Ovary (tissue), 10 donors: ENCODE measurements at places on chromosomes 2 and 18. TPM values are rescaled to one million over a fixed set of nuclear protein-coding genes. Genes with fewer than 3 reads are reported as not detected.

DNA sequence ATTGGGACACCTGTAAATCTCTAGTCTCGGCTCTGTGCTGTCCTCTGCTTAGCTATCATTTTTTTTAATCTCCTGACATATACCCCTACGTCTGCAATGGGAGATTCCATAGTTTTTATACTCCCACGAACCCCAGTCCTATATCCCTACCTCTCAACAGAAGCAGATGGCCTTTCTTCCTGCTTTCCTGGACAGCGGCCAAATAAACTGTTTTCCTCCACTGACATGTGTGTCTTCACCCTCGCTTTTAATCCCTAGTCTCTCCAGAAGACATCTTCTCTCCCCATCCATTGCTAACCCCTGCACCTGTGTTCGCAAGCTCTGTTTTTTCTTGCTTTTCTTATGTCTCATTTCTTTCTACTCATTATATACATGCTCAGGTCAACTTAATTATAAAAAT lies 395.4 kb downstream of the EPHA4 start:
- no peak overlapping the region for H3K27ac ChIP-seq
- H3K4me3 ChIP-seq: no peak overlapping the region
- no peak for DNase-seq
- H3K27me3 ChIP-seq: no peaks in the 10 kb centered on the region

- no peak overlapping the region for H3K4me3 ChIP-seq
- no peak for DNase-seq
- no peaks in the 10 kb centered on the region for H3K27me3 ChIP-seq
- H3K36me3 ChIP-seq: no peaks in the 10 kb centered on the region
- no peak overlapping the region for H3K27ac ChIP-seq
These were observed 59.1 kb upstream of the TMEM178A start for GRCh38 chr2:39606585-39606984.

DNA sequence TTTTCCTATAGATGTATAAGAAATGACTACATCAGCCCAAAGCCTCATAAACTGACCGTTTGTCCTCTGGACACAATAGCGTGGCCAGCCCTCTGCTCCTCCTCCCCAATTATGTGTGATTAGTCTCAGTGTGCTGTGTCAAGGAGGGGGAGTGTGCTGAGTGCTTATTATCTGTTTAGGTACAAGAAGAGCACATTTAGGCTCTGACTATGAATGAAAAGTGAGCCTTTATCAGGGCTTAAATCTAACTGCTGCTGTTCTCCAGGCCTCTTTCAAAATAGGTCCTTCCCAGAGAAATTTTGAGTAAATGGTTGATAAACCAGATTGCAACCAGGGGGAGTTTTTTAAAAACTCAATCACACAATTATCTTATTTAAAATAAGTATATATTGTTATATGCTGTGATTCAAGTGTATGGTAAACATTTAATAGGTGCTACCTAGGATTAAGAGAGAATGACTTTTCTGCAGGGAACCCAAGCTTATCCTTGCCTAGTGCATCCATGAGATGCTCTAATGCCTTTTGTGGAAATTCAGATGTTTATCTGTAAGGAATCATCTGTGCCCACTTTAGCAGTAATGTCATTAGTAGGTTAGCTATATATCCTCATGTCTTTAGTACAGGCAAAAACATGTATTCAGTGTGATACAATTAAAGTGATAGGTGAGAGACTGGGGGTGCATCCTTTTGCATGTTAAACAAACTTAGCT lies 168.7 kb upstream of the SIX3 start:
- H3K27ac ChIP-seq: no peak overlapping the region
- H3K4me3 ChIP-seq: no peak overlapping the region
- DNase-seq: no peak
- H3K27me3 ChIP-seq: no peaks in the 10 kb centered on the region

MC2R gene
- not detected for total RNA-seq

IL36RN gene
- total RNA-seq: not detected
